ENCODE measurements at places on chromosomes 16 and 17.

DNA sequence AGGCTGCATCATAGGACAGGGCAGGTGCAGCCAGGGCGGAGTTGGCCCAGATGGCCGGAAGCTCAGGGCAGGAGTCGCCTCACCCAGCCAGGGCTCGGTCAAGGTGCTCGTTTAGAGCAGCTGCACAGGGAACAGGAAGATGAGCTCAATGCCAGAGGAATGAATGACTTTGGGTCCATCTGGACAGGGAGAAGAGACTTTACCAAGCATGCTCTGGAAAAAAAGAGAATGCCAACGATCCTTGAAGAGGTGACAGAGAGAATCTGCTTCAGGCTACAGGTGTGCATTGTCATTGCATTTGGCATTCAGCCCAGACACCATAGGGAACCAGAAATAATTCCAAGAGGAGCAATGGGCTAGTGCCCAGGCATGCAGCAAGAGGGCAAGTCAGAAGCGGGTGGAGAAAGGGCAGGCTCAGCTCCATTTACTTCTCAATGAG is 6.7 kb upstream of the MPP3 start:
- DNase-seq = no peak

DNA sequence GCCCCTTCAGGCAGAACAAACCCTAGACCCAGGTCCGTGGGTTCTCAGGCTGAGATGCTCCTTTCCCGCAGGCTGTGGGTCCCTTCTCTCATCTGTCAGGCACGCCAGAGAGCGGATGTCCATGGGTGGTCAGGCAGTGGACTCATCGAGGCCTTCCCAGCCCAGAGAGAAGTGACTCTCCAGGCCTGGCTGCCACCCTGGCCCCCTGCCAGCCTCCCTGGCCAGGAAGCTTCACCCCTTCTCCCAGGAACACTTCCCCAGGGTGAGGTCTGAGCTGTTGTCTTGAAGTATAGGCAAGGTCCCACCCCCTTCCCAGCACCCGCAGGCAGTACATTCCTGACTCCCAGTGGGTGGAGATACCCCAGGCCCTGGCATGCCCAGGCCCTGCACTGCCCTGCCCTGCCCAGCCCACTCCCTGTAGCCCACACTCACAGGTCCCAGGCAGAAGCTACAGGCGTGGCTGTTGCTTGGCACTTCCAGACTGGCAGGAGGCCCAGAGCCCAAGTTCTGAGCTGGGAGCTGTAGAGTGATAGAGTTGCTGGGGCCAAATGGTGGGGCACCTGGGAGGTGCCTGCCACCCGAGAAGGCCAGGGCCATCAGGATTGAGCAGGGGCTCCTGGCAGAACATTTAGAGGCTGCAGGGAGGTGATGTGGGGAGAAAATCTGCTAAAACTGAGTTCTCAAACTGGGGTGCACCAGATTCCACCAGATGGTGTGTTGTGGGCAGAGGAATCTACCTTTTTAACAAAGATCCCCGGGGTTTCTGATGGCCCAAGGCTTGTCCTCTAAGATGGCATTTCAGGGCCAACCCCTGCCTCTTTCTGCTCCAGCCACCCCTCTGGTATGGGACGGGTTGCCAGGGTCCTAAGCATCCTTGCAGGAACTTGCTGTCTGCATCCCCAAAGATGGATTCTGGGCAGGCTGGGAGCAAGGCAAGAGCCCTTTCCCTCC is 6.7 kb downstream of the ITGA3 start:
- no peak for DNase-seq

DNA sequence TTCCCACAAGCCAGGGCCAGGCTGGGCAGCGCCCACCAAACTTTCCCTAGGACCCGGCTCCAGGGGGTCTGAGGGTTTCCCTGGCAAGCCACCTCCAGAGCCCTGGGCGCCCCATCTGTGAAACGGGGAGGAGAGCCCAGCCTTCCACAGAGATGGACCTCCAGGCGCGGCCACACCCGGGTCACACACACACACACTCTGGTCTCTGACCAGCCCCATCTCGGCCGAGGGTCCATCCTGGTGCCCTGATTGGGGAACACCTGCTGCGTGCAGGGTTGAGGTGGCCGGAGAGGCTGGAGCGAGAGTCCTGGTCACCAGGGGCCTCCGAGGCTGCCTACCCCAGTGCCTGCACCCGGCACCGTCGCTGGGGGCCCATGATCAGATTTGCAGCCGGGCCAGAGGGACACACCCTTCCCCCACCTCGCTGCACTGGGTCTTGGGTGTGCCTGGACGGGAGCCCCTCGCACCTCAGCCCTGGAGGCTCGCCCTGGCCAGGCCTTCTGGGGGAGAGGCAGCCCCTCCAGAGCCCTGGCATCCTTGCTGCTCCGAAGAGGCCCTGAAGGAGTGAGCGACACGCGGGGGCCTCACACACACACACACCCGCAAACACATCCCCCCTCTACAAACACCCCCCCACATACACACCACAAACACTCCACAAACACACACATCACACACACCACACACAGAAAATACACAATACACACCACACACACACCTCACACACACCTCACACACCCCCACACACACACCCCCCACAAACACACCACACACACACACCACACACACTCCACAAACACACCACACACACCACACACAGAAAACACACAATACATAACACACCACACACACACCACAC is 29.7 kb downstream of the SLC25A10 start:
- no peak for DNase-seq

- DNase-seq = no peak
These were observed 26.6 kb downstream of the PIEZO1 start for GRCh38 chr16:88758227-88758943.

DNA sequence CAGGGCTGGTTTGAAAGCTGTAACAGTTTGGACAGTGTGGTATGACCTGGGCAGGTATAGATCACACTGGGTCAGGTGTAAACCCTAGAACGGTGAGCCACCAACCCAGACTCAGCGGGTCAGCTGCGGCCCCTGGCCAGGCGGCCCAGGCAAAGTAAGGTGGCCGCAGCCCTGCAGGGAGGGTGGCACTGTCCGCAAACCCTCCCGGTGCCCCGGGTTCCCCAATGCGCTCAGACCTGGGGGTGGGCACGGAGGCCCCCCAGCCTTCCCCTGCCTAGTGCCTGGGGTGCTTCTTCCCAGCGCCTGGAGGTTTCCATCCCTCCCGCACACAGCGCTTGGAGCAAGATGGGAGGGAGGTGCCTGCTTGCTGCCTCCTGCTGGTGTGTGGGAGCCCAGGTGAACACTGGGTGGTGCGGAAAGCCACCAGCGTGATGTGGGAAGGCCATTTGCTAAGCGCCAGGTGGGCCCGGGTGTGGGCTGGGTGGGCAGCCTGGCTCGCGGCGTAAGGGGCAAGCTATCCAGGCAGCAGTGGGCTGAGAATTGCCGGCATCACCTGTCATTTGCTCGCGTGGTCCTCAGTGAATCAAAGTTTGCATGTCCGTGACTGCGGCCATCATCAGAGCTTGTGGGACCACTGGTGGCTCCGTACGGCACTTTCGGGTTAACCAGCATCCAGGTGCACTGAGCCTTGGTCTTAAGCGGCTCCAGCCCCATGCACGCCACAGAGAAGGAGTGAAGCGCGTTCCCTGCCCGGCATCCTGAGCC is 47.3 kb upstream of the GNG13 start:
- no peak for DNase-seq

GRCh38 chr17:57986841-57987580 is 1.0 kb downstream of the VEZF1 start:
- DNase-seq = no peak

Data from pulmonary artery endothelial cell (primary cell).